ENCODE measurements at places on chromosomes 5 and 9. TPM values are rescaled to one million over a fixed set of nuclear protein-coding genes. Genes with fewer than 3 reads are reported as not detected.

Gene AGXT2
- total RNA-seq: not detected

DNA sequence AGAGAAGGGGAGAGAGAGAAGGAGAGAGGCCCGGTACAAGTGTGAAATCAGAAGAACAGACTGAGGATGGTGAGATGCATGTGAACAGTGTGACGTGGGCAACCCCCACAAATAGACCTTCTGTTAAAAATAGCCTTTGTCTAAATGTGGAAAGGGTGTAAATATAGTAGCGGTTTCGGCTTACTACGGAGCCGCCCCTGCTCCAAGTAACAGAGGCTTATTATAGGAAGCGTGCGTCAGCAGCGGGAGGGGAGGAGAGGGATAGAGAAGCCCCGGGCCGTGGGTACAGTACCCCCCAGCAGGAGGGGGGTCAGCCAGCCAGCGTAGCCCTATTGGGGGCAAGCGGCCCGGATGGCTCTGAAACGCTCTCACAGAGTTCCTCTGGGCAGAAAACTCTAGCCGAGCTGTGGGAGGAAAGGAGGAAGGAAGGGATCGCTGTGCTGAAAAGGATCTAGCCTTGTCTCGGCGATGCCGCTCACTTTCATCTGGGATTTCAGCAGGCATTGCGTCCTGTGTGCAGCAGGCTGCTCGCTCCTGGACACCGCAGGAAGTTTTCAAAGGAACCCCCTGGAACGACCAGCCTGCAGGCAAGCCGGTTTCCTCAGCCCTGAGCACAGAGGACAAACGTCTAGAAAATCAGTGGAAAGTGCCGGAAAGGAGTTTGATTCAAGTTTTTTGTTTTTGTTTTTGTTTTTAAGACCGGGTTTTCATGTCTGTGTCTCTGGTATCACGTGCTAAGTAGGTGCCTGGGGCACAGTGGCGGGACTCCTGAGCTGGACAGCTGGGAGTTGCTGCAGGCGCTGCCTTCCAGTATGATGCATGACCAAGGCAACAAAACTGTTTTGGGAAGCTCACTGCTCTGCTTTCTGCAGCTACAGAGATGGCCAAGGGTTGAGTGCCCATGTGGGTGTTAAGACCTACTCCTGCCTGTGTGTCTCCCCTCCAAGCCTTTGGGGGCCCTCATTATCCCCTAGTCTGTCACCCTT lies 146.6 kb downstream of the SEC61B start:
- peak overlapping the region; percentile 50 for H3K4me3 ChIP-seq
- H3K27me3 ChIP-seq: no peaks in the 10 kb centered on the region
- DNase-seq: peak; percentile 72

DNA sequence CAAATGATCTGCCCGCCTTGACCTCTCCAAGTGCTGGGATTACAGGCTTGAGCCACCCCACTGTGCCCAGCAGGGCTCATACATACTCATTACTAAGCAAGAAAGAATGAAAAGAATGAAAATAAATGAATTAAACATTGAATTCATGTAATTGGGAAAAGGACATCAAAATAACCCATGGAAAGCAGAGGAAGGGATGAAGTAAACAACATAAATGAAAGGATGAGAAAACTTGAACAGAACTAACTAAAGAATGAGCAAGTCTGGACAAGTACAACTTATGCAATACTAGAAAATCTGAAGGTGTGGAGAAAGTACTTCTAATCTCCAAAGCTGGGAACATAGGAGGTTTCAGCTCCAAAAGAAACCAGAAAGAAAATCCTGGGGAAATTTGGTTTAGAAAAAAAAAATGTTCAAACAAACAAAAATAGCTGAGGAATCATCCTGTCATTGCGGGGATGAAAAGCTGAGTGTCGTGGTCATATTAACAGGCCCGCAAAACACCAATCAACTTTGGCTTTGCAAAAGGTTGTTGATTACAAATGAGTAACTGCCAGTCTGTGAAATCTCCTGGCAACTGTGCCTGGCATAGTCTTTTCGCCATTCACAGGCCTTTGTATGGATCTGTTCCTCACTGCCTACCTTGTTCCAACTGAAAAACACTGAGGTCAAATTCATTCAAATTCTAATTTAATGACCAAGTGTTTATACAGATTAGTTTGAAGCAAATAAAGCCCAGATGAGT lies 2.3 kb upstream of the AK3 start:
- H3K4me1 ChIP-seq: peaks cover 21% of the 10 kb centered on the region
- H3K36me3 ChIP-seq: no peaks in the 10 kb centered on the region
- no peak for DNase-seq
- H3K27me3 ChIP-seq: no peaks in the 10 kb centered on the region
- H3K27ac ChIP-seq: no peak overlapping the region

- peaks cover 56% of the 10 kb centered on the region for H3K4me1 ChIP-seq
- peak overlapping the region; percentile 79 for H3K27ac ChIP-seq
- no peak for DNase-seq
- H3K36me3 ChIP-seq: no peaks in the 10 kb centered on the region
Observed at GRCh38 chr5:172445866-172446265, 8.5 kb downstream of the SH3PXD2B start.

GRCh38 chr5:126104951-126105350 lies 318.3 kb upstream of the GRAMD2B start:
- H3K27me3 ChIP-seq: no peaks in the 10 kb centered on the region
- DNase-seq: no peak
- no peak overlapping the region for H3K4me3 ChIP-seq
- H3K27ac ChIP-seq: no peak overlapping the region
- H3K36me3 ChIP-seq: no peaks in the 10 kb centered on the region

- no peaks in the 10 kb centered on the region for H3K27me3 ChIP-seq
- no peak overlapping the region for H3K4me3 ChIP-seq
Observed at GRCh38 chr9:123611226-123611625, 255.2 kb downstream of the CRB2 start.

- no peak for DNase-seq
- peaks cover 65% of the 10 kb centered on the region for H3K4me1 ChIP-seq
- peak overlapping the region; percentile 55 for H3K27ac ChIP-seq
- no peak overlapping the region for H3K4me3 ChIP-seq
Observed at GRCh38 chr9:37944671-37945481, 40.9 kb upstream of the SLC25A51 start.

- no peaks in the 10 kb centered on the region for H3K4me1 ChIP-seq
- H3K4me3 ChIP-seq: no peak overlapping the region
- H3K27ac ChIP-seq: no peak overlapping the region
- no peaks in the 10 kb centered on the region for H3K36me3 ChIP-seq
Observed at GRCh38 chr5:105885266-105885665, 1785.5 kb downstream of the EFNA5 start.

GRCh38 chr5:151058891-151059489 lies 21.8 kb downstream of the TNIP1 start:
- peak overlapping the region; percentile 83 for H3K27ac ChIP-seq
- no peak overlapping the region for H3K4me3 ChIP-seq
- H3K4me1 ChIP-seq: no peaks in the 10 kb centered on the region
- no peaks in the 10 kb centered on the region for H3K27me3 ChIP-seq

- DNase-seq: no peak
- no peak overlapping the region for H3K4me3 ChIP-seq
- no peaks in the 10 kb centered on the region for H3K36me3 ChIP-seq
- no peak overlapping the region for H3K27ac ChIP-seq
Observed at GRCh38 chr5:55070968-55071367, 31.5 kb upstream of the GZMA start.

DNA sequence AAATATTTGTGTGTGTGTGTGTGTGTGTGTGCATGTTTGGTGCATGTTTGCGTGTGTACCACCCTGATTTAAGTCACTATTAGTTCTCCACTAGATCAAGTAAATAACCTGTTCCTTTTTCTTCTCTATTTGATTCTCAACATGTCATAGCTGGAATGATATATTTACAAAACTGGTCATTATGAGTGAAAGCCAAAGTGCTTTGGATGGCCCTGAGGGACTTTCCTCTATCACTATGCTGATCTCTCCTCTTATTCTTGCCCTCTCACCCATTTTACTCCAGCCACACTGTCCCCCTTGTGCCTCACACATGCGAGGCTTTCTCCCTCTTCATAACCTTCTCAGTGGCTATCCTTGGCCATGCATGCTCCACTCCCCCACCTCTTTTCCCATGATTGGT lies 144.6 kb upstream of the NMUR2 start:
- H3K36me3 ChIP-seq: no peaks in the 10 kb centered on the region
- no peak overlapping the region for H3K4me3 ChIP-seq
- DNase-seq: no peak
- no peaks in the 10 kb centered on the region for H3K4me1 ChIP-seq

DNA sequence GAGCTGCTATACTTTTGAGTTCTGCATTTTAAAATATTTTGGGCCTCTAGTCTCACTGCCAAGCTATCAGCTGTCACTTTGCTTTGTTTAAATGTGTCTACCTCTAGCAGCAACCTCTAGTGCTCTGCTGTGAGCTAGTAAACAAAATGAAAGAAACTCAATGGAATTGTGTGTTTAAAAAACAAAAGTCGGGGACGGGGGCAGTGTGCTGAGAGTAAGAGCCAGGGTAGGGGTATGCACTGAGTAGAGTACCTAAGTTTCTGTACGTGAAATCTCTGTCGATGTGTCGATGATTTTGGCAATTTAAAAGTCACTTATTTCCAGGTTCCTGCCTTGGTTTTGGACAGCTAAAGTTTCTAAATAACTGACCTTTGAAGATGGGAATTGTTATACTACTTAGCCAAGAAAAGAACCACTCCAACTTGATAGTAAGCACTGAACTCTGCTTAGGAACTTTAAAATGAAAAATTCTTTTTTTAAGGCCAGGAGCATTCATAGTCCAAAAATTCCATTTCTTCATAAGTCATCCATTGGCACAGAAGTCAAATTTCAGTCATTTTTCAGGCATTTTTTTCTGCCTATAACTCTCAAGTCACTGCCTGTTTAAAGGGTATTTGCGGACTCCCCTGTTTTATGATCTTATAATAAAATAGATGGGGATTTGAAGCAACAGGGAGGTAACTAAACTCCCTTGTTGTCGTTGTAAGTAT lies 111.5 kb downstream of the SAXO1 start:
- H3K27ac ChIP-seq: no peak overlapping the region
- no peak overlapping the region for H3K4me3 ChIP-seq
- H3K4me1 ChIP-seq: no peaks in the 10 kb centered on the region
- no peak for DNase-seq

Gene BARHL1
- total RNA-seq: not detected

Gene LMX1B
- 0.74 TPM for total RNA-seq

DNA sequence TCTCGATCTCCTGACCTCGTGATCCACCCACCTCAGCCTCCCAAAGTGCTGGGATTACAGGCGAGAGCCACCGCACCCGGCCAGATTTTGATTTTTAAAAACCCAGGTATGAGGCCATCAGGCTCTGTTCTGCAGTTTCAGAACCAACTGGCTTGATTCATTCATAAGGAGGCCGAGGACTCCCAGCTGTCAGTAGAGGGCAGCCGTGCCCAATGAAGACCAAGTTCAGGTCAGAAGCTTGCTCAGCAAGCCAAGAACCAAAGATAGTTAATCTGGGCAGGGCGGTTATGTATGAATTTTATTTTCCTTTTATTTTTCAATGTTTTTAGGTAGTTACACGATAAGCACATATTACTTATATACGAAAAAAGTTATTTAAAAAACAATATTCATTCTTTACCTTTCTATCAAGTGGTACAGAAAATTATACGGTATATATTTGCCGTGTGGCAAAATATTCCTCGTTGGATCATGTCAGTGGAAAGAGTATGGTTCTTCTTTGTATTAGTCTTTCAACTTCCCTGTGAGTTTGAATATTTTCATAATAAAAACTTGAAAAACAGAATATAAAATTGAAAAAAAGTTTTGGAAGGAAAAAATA lies 18.0 kb downstream of the MGAT1 start:
- peaks cover 48% of the 10 kb centered on the region for H3K4me1 ChIP-seq
- H3K4me3 ChIP-seq: no peak overlapping the region
- no peaks in the 10 kb centered on the region for H3K27me3 ChIP-seq
- peaks cover 4% of the 10 kb centered on the region for H3K36me3 ChIP-seq

GRCh38 chr9:121735065-121735792 lies 83.8 kb downstream of the DAB2IP start:
- peaks cover 94% of the 10 kb centered on the region for H3K4me1 ChIP-seq
- no peaks in the 10 kb centered on the region for H3K36me3 ChIP-seq
- H3K4me3 ChIP-seq: no peak overlapping the region
- H3K27ac ChIP-seq: peak overlapping the region; percentile 96
- DNase-seq: no peak
- no peaks in the 10 kb centered on the region for H3K27me3 ChIP-seq

Gene DMGDH
- total RNA-seq: 1.3 TPM

GRCh38 chr5:129135633-129136032 lies 41.1 kb downstream of the ISOC1 start:
- H3K27me3 ChIP-seq: no peaks in the 10 kb centered on the region
- H3K4me3 ChIP-seq: no peak overlapping the region
- DNase-seq: no peak
- no peak overlapping the region for H3K27ac ChIP-seq
- no peaks in the 10 kb centered on the region for H3K36me3 ChIP-seq

- H3K27ac ChIP-seq: no peak overlapping the region
- no peaks in the 10 kb centered on the region for H3K27me3 ChIP-seq
- H3K4me3 ChIP-seq: no peak overlapping the region
- H3K4me1 ChIP-seq: no peaks in the 10 kb centered on the region
- H3K36me3 ChIP-seq: no peaks in the 10 kb centered on the region
Observed at GRCh38 chr9:36888551-36888950, 145.5 kb downstream of the PAX5 start.

Gene TXNDC8
- not detected for total RNA-seq

- no peak for DNase-seq
- no peaks in the 10 kb centered on the region for H3K4me1 ChIP-seq
Observed at GRCh38 chr5:72145348-72145747, 38.1 kb downstream of the MAP1B start.

- no peaks in the 10 kb centered on the region for H3K36me3 ChIP-seq
- H3K4me1 ChIP-seq: no peaks in the 10 kb centered on the region
Observed at GRCh38 chr5:41878643-41879478, 8.6 kb upstream of the OXCT1 start.

DNA sequence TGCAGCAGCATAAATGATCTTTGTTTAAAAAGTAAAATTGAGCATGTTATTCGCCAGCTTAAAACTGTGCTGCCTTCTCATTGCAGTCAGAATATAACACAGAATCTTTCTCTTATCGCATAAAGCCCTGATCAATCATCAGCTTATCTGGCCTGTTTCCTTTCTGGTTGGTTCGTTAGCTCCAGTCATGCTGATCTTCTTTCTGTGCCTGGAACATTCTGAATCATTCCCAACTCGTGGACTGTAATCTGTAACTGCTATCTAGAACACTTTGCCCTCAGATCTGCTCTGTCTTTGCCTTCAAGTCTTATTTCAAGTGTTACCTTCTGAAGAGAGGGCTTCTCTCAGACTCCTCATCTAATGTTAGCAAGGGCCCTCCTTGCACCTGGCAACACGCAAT lies 11.9 kb upstream of the FER start:
- no peaks in the 10 kb centered on the region for H3K36me3 ChIP-seq
- H3K27me3 ChIP-seq: no peaks in the 10 kb centered on the region
- H3K27ac ChIP-seq: no peak overlapping the region
- no peak for DNase-seq
- H3K4me1 ChIP-seq: no peaks in the 10 kb centered on the region

Measured in right atrium auricular region (tissue), 2 donors.